ENCODE measurements at places on chromosomes 11 and 22.

- DNase-seq: no peak
Measured at GRCh38 chr11:58506935-58507334, 970 bp downstream of the OR5B21 start.

DNA sequence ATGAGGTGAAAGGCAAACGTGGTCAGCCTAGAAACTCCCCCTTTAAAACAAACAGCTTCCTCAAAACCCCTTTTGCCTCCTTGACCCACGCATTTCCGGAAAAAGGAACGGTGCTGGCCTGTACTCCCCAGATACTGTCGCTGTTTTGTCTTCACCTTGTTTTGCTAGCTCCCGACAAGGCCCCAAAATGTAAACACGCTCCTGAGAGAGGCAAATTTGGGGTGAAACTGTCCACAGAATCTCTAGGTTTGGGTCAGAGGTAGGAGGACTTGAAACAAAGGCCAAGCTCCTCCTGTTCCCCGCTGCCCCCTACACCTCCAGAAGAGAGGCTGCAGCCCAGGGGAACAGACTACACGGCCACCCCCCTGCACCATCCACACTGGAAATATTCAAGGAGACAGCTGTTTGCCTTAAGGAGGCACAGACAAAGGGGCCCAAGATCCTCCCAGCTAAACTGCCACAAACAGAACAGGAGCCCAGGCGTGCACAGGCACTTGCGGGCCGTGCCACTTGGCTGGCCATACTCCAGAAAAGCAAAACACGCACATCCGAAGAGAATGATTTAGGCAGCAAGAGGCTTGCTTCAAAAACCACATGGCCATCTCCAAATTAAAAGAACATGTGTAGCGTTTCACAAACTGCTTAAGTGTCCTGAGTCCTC is 160.5 kb upstream of the GRK3 start:
- no peak for DNase-seq

GRCh38 chr11:41997844-41998401 is 538.5 kb upstream of the LRRC4C start:
- no peak for DNase-seq

GRCh38 chr22:27692243-27692642 is 109.3 kb downstream of the MN1 start:
- no peak for DNase-seq

- no peak for DNase-seq
Measured at GRCh38 chr11:58075781-58076180, 45.0 kb downstream of the OR6Q1 start.

GRCh38 chr11:102280245-102280833 is 36.9 kb upstream of the BIRC3 start:
- DNase-seq: no peak

DNA sequence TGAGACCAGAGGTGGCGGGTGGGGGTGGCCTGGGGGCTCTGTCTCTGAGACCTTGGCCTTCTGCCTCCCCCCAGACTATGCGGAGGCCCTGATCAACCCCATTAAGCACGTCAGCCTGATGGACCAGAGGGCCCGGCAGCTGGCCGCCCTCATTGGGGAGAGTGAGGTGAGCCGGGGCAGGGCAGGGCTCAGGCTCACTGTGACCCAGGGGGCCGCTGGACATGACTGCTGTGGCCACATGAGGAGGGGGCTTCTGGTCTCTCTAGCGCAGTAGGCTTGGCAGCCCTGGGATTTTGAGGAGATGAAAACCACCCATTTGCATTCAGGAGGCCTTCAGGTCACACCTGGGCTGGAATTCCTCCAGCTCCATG is 12.6 kb downstream of the PLCB3 start:
- no peak for DNase-seq
